ENCODE measurements at places on chromosomes 1 and 21.

DNA sequence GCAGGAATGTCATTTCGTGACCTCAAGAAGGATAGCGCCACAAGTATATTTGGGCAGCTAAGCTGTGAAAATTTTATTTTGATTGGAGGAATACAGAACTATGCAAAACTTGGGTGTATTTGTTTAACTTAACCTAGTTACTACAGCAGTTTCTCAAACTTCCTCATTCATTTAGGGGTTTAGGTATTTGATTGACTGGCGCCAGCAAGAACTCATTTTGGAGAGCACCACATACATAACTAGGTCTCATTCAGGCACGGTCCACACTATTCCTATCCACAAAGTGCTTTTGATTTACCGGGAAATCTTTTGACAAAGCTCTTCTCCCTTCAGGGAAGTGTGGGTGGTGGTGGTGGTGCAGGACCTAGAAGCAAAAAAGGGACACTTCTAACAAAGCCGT, 155.1 kb upstream of the NRIP1 start:
- no peak for DNase-seq

- DNase-seq: no peak
These were observed 50.9 kb downstream of the PTPN14 start for GRCh38 chr1:214500340-214501055.

DNA sequence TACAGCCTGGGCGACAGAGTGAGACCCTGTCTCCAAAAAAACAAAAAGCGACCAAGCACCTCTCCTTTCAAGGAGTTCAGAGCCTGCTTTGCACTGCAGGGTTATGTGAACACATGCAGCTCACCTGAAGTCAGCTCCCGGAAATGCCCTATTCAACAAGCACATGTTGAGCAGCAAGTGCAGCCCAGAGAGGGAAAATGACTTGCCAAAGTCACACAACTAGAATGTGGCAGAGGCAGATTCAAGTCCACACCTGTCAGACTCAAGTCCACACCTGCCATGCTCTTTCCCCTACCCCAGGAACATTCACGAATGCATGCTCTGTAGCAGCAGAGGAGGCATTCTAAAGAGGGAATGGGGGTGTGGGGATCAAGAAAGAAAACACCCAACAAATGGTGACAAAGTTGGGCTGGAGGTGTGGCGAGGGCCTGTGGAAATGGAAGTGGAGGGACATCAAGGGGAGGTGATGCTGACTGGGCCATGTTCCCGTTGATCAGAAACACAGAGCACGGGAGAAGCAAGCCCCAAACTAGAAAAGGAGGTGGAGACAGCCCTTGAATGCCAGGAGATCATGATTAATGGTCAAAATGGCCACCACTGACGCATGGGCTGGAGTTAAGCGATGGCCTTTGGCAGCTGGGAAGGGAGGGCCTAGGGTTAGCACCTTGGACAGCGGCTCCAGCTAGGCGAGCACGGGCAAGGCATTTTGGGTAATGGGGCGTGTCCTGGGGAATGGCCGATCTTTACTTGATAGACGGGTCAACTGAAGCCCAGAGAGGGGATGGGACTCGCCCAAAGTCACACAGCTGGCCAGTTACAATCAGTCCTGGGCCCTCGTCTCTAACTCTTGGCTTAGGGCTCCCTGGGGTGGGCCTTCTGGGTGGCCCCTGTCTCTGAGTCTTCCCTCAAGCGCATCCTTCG, 21.5 kb downstream of the RAP1GAP start:
- peak; percentile 29 for DNase-seq

- no peak for DNase-seq
These were observed 5.0 kb downstream of the TRIM62 start for GRCh38 chr1:33176887-33177286.

DNA sequence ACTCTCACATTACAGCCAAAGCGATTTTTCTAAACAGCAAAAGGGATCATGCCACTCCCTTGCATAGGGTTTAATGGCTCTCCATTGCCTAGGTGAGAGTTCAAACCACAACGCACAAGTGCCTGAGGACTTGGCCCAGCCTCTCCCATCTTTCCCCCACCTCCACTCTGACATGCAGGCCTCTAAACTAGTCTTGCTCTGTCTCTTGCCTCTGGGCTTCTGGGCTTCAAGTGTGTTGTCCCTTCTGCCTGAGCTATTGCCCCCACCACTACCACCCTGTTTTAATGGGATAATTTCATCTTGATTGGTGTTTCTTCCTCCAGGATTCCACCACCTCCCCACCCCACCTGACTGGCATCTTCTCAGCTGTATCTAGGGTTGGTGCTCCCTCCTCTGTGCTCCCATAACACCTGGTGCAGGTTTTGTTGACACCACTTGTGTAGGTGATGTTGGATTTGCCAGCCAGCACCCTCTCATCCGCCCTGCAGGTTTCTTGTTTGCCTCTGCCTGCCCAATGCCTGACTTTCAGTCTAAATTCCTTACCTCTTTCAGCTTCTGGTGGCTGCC, 2.7 kb upstream of the ZBTB21 start:
- DNase-seq: no peak

DNA sequence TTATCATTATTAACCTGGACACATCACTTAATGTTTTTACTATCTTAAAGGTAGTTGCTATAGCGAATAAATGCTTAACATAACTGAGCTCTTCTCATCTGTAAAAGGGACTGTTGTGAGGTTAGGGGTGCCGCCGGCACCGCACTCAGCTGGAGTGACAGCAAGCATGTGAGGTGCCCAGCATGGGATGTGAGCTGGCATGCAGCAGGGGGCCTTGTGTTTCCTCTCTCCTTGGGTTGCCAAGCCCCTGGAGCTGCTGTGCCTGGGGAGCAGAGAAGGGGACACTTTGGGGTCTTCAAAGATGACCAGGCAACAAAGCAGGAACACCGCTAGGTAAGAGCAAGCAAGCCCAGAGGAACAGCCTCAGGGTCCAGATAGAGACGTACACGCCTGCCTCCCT, 2.1 kb upstream of the ZC3H12A start:
- no peak for DNase-seq

Data from fibroblast of the conjunctiva (primary cell).